ENCODE measurements at places on chromosomes 11 and 22.

DNA sequence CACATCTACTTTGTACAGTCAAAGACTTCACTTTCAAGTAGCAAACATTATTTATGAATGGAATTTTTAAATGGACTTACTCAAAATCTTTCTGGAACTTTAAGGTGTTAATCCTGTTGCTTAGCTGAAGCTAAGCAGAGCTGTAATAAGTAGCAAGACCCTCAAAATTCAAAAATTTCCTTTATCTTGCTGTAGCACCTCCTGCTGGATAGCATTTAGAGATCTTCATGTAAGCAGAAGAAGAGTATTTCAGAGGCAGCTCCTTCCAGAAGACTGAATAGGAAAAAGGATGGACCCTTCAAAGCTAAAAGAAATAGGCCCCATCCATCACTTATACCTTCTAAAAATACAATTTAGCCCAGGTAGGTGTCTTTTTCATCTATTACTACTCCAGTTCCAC lies 3.4 kb downstream of the PHF21A start:
- no peak for DNase-seq

- no peak for DNase-seq
These were observed 615 bp downstream of the ANO5 start for GRCh38 chr11:22193348-22194051.

DNA sequence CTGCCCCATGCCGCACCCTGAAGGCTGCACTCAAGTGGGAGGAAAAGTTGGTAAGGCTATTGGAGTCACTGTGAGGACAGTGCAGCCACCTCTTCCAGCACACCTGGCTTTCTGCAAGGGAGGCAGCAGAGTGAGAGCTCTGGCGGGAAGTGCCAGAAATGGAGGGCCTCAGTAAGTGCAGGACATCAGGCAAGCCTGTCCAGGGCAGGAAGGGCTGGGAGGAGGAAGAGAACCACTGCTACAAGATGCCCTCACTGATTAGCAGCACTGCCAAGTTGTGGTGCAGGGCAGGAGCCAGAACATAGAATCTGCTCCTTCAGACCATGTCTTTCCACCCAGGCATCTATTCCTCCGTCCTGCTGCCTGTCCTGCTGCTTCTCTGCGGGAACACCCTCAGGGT lies 61.2 kb upstream of the CLTCL1 start:
- no peak for DNase-seq

DNA sequence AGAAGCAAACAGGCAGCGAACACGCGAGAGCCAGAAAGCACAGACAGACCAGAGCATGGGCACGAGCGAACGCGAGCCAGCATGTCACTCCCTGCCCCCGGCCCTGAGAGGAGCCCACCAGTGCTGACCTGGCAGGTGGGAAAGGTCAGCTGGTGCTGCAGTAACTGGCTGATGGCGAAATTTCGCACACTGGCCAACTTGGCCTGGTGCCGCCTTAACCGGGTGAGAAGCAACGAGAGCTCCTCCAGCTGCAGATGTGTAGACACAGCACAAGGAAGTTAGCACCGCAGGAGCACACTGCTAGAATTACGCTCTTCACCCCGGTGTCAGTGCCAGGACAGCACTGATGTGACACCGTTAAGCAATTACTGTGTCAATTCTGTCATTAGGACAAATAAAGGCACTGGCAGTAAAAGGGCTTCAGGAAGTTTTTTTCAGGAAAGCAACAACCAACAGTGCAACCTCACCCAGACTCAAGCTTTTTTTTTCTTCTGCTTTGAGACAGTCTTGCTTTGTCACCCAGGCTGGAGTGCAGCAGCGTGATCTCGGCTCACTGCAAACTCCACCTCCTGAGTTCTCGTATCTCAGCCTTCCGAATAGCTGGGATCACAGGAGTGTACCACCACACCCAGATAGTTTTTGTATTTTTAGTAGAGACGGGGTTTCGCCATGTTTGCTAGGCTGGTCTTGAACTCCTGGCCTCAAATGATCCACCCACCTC lies 76.8 kb downstream of the C11orf58 start:
- no peak for DNase-seq

DNA sequence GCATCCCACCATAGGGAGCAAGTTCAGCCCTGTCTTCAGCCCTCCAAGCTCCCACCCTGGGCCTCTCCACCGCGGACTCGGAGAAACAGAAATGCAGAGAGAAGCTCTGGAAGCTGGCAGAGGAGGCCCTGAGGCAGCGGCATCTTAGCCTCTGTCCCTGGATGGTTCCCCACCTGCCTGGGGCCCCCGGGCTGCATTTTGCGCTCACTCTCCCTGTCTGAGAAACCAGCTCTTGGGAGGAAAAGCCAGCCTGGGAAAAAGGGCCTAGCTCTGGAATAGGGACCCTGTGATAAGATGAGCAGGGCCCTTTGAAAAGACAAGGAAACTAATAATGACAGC lies 12.0 kb upstream of the SPI1 start:
- no peak for DNase-seq

DNA sequence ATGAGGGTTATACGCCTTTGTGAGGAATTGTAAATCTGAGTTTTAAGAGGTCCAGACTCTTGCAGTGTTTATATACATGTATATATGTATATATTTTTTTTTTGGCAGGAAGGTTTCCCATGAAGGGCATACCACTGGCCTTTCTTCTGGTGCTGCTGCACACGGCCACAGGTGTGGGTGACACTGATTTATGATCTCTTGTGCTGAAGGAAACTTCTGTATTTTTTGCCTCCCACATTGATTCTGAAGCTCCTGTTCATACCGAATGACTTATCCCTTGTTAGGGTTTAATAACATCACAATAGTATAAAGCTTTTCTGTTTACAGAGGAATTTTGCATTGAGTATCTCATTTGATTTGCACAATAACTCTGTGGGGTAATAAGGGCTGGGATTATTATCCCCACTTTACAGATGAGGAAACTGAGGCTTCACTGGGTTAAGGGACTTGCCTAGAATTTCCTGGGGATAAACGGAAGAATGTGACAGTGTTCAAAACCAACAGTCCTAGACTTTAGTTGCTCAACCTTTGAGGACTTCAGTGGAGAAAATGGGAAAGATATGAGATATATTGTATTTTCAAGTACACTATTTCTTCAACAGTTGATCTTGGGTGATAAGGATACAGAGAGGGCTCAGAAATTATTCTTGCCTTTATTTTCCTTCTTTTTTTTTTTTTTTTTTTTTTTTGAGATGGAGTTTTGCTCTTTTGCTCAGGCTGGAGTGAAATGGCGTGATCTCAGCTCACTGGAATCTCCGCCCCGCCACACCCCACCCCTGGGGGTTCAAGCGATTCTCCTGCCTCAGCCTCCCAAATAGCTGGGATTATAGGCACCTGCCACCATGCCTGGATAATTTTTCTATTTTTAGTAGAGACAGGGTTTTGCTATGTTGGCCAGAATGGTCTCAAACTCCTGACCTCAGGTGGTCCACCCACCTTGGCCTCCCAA lies 70.1 kb downstream of the MICAL2 start:
- no peak for DNase-seq

GRCh38 chr22:32661296-32661695 lies 140.2 kb upstream of the TIMP3 start:
- DNase-seq = no peak

GRCh38 chr22:47918276-47918921 lies 1155.9 kb downstream of the TBC1D22A start:
- DNase-seq = no peak

- no peak for DNase-seq
These were observed 46.5 kb downstream of the FEZ1 start for GRCh38 chr11:125449565-125449964.

DNA sequence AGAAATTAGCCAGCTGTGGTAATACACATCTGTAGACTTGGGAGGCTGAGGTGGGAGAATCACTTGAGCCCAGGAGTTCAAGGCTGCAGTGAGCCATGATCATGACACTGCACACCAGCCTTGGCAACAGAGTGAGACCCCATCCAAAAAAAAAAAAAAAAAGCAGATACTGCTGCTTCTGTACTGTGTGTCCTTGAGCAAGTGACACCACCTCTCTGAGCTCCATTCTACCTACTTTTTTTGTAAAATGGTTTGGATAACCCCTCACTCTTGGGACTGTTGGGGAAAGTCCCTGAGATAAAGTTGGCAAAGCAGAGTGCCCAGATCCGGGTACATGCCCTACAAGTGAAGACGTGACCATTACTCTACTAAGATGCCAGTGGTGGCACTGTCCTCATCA lies 2.7 kb downstream of the SEC14L3 start:
- no peak for DNase-seq

All from hypothalamus (tissue), 51 donors.